Mesenteric fat pad (tissue), 1 donor: ENCODE measurements at places on chromosomes 2 and 18. TPM values are rescaled to one million over a fixed set of nuclear protein-coding genes. Genes with fewer than 3 reads are reported as not detected.
A peak's percentile ranks its signal among the peaks of the same experiment; 100 is the strongest.

The RBFA gene
- total RNA-seq = 31.7 TPM

DNA sequence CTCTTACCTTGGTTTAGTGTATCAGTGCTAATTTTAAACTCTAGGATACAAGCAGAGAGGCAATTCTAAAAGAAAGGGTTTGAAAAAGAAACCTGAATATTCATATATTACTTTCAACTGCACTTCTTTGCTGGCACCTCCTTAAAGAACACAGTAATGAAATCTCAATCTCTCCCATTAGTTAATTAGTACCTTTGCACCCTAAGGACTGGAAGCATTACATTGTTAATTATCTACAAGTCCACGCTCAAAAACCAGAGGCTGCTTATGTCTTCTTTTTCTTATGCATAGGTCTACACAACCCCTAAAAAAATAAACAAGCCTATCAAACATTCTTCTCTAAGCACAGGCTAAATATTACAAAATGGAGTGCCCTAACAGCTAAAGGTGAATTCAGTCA is 20.2 kb downstream of the EPHA4 start:
- DNase-seq = no peak

GRCh38 chr18:32566960-32567359 is 96.3 kb upstream of the GAREM1 start:
- DNase-seq = no peak

The RSAD2 gene
- 5.2 TPM for total RNA-seq

The TET3 gene
- 12.0 TPM for total RNA-seq

DNA sequence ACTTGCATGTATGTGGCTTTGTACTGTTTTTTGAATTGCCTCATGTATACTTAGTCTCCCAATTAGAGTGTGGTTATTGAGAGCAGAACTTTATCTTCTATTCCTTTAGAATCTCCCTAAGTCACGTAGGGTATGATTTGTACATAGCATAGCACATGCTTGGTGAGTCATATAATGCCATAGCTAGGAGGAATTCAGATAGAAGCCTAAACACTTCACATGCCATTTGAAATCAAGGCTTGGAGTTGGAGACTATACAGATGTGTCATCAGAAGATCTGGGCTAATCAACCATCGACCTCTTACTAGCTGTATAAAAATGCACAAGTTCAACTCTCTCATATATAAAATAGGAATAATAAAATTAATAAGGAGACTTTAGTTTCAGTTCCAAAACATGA is 222.6 kb upstream of the ST6GAL2 start:
- no peak for DNase-seq

GRCh38 chr18:6269660-6270332 is 144.9 kb downstream of the L3MBTL4 start:
- DNase-seq = no peak

DNA sequence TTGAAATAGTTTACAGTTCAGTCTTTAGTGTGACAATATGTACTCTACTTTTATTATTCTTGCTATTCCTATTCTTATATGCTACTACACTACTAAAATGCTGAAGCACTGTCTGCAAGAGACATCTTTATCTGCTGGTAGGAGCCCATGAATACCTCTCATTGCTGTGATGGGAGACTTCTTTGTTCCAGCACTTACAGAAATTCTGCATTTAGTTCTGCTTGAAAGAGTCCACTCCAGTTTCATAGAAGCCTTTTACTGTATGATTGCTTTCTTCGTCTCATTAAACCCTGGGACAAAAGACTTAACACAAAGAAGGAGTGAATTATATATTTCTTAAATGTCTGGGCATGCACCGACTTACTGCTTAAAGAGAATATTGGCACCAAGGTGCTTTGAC is 272.7 kb downstream of the CD226 start:
- DNase-seq = no peak

The HRH4 gene
- 0.39 TPM for total RNA-seq

The UNC80 gene
- total RNA-seq = not detected

The TMEM169 gene
- total RNA-seq = 0.45 TPM

DNA sequence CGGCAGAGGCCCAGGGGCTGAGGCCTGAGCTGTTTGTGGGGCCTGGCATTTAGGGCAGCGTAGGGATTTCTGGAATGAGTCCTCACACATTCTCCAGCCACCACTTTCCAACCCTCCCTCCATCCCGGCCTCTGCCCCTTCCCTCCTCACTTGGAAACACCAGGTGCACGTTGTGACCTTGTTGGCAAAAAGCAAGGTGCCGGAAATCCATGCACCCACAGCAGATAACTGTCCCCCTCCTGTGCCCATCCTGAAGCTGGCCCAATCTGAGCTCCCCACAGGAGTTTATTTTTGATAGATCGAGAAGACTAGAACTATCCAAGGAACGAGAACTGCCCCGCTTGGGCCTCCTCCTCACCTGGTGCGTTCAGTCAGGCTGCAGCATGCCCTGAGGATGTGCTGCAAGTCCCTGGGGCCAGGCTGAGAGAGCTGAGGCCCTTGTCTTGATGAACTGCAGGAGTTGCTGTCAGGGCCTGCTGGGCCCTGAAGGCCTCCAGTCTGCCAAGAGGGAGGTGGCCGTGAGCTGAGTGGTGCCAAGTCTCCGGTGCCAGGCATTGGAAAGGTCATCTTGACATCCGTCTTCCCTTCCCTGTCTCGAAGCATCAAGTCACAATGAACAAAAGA is 55.8 kb downstream of the CTIF start:
- no peak for DNase-seq

The TTC31 gene
- 16.8 TPM for total RNA-seq

GRCh38 chr2:204312105-204312504 is 233.2 kb upstream of the PARD3B start:
- no peak for DNase-seq

The GAREM1 gene
- total RNA-seq = 21.2 TPM

DNA sequence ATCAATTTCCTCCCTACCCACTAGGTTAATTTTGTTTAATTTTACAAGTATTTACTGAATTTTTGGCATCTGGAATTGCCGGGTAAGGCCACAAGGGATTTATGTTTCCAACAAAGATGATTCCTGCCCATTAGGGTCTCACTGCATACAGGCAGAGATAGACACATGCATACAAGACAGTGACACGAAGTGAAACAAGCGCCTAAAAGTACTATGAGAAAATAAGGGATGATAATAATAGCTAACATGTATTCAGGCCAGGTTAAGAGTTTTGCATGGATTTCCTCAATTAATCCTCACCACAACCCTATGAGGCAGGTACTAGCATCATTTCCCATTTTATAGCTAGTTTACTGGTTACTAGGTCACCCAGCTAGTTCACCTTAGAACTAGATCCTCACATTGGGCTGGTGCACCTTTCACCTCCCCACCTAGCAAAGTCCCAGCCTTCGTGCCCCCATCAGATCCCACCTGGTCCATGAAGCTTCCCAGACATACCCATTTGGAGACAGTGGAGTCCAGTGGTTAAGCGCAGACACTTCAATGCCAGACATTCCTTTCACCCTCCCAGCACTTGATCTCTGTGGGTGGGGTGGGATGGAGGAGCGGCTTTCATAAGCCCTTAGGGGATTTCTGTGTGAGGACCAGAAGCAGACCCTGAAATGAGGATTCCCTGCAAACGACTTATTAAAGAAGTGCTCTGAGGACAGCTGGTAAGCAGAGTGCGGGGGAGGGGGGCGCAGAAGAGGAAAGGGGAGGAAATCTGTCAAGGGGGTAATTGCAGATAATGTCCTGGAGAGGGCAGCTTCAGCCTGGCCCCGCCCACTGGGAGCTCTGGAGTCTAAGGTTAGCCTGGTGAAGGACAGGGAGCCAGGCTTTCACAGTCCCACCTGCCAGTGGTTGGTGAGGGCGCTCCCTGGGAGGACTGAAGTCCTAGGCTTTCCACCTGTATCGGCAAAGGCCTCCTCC is 5.8 kb upstream of the DGUOK start:
- no peak for DNase-seq

DNA sequence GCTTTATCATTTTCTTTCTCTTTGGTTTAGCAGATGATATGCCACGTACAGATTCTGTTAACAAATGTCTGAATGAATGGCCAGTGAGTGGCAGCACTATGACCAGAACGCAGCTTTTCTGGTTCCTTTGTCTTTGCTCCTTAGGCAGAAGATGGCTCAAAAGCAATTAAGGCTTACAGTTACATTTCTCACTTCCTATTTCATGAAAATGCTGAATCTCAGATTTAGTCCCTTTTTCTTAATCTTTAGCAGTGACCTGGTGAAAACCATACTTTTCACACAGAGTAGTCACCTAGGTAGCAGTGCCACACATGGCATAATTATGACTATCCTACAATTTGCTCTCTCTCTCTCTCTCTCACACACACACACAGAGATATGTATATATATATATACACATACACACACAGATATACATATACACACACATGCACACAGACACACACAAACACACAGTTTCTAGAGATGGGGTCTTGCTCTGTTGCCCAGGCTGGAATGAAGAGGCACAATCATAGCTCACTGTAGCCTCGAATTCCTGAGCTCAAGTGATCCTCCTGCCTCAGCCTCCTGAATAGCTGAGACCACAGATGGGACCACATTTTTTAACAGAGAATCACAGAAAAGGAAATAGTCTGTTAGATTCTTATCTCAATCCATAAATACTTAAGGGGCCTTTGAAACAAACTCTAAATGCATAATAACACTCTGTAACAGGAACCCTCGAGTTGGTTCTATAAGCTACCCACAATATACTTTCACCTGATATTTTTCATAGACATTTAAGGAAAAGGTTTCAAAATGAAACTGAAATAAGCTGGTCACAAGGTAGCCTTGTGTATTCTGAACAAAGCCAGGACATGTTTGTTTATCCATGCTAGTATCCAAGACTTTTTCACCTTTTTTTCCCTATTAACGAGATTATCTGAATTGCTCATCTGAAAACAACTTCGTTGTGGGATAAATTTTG is 11.6 kb downstream of the PDE6D start:
- no peak for DNase-seq

The UPP2 gene
- not detected for total RNA-seq

DNA sequence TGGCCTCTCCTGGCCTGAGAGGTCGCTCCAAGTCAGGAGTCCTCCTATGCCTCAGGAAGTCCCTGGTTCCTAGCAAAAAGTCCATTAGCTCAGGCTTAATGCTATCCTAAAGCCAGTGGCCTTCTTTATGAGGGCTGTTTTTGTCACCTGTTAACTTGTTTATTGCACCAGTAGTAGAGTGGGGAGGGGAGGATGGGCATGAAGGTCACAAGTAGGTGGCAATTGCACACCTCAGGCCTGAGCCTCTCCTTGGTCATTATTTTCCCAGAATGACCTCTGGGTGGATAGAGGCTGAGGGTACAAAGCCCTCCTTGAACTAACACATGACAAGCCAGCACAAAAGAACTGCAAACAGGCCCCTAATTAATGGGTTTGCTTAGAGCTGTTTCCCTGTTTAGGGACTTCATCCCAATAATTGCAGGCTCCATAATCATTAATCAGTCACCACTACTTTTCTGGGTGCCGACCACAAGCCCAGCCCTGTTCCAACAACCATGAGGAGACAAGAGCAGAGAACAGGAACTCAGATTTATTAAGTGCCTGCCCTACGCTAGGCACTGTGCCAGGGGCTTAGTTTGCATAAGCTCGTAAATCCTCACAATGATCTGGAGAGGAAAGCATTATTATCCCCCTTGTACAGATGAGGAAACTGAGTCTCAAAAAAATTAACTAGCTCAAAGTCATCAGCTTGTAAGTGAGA is 123.0 kb upstream of the PKDCC start:
- no peak for DNase-seq

DNA sequence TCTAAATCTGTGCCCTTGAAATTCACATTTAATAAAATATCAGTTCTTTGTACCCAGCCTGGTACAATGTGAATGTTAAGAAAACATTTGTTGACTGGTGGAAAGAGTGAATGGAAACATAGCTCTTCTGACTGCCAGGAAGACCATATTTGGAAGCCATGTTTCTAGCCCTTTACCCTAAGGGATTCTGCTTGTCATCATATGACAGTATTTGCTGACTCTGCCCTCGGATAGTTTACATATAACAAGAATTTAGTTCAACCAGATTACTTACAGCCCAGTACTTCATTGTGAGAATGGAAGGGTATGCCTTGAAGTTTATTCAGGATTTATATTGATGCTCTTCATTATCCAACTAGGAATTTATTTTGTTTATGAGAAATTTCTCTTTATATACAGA is 13.8 kb upstream of the KCNS3 start:
- DNase-seq = no peak

The LTBP1 gene
- total RNA-seq = 15.4 TPM

DNA sequence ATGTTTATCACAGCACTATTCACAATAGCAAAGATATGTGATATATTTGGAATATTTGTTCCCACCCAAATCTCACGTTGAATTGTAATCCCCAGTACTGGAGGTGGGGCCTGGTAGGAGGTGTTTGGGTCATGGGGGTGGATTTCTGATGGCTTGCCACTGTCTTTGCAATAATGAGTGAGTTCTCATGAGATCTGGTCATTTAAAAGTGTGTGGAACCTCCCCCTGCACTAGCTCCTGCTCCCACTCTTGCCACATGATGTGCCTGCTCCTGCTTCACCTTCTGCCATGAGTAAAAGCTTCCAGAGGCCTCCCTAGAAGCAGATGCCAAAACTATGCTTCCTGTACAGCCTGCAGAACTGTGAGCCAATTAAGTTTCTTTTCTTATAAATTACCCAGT is 72.2 kb upstream of the DYNC1I2 start:
- no peak for DNase-seq

The FAP gene
- 24.7 TPM for total RNA-seq

GRCh38 chr18:3059272-3059671 is 46.3 kb upstream of the LPIN2 start:
- DNase-seq = no peak

The CAD gene
- total RNA-seq = 26.0 TPM

The CGREF1 gene
- total RNA-seq = 11.0 TPM

DNA sequence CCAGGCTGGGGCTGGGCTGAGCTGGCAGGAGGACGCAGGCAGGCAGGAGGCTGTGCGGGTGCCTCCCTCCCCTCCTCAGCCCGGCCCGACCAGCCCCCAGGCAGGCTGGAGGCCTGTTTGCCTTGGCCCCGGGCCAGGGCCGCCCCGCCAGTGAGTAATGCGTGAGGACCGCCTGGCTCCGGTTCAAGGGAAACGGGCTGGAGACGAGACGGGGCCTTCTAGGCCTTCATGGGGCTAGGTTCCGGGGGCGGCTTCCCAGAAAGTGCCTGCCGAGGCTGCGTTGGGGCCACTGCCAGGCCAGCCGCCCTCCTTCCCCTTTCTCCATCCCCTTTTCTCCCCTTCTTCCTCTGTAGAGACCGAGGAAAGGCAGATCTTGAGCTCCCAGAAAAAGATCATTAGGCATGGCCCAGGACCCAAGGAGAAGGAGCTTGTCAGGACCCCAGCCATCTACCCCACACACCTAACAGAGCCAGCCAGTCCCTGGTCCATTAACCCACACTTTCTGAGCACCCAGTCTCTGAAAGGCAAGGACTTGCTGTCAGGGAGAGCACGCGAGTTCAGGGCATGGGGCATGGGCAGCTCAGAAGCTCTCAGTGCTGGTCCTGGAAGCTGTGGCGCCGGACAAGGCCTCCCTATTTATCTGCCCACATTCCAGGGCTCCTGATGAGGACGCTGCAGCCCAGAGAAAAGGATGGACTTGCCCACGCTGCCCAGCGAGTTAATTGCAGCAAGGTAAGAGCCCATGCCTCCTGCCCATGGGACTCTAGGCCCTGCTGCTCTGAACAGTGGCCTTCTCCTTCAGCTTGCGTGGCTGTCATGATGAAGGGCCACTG is 48.5 kb downstream of the SMAD7 start:
- DNase-seq = peak; percentile 95

The SLC23A3 gene
- total RNA-seq = 0.93 TPM
